ENCODE measurements at places on chromosomes 4 and X.
A peak's percentile ranks its signal among the peaks of the same experiment; 100 is the strongest.

DNA sequence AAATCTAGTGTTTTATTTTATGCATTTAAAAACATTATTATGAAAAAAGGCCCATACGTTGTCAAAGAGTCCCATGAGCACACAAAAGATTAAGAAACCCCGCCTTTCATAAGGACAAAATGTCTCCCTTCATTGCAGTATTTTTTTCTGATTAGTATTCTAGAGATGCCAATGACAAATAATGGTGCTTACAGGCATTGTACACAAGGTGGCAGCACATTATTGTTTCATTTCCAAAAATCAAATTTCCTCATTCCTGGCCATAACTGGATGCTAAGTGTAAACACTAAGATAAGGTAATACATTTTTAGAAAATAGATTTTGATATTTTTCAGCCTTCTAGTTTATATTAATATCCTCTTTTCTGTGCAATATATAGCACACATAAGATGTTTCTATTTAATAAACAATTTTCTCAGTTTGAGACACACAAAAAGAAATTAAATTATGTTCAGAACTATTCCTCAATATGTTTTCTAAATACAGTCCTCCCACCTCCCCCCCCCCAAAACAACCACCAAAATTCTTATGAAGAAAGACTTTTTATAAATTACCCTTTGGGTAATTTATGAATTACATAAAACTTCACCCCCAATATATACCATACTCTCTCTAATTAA is 47.7 kb downstream of the TIGD2 start:
- peak; percentile 40 for DNase-seq

DNA sequence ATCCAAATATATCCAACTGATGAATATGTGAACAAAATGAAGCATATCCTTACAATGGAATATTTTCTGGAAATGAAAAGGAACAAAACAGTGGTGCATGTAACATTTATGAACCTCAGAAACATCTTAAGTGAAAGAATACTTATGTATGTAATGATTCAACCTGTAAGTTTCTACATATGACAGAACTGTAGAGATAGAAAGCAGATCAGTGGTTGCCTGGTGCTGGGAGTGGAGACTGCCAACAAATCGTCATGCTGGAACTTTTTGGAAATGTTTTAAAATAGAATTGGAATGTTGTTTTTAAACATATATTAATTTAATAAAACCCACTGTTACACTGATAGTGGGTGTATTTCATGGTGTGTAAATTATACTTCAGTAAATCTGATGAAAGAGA is 667.5 kb downstream of the RAPGEF2 start:
- no peak for DNase-seq

DNA sequence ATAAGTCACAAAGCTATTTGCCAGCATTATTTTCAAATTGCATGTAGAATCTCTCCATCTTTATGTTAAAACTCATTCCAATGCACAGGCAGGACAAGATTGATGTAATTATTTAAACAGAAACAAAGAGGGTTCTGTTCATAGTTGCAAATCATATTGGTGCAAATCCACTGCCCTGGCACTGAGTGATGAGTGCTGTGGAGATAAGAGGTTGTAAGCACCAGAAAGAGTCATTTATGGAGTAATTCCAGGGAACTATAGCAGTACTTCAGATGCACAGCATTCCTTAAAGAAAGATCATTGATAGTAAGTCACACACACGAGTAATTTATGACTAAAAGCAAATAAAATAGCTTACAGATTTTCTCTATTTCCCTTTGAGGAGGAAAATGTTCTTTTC is 337.7 kb upstream of the CTSO start:
- no peak for DNase-seq

GRCh38 chrX:19358521-19358920 is 14.8 kb downstream of the PDHA1 start:
- no peak for DNase-seq

- no peak for DNase-seq
These were observed 185.2 kb downstream of the MAML3 start for GRCh38 chr4:139968831-139969230.

DNA sequence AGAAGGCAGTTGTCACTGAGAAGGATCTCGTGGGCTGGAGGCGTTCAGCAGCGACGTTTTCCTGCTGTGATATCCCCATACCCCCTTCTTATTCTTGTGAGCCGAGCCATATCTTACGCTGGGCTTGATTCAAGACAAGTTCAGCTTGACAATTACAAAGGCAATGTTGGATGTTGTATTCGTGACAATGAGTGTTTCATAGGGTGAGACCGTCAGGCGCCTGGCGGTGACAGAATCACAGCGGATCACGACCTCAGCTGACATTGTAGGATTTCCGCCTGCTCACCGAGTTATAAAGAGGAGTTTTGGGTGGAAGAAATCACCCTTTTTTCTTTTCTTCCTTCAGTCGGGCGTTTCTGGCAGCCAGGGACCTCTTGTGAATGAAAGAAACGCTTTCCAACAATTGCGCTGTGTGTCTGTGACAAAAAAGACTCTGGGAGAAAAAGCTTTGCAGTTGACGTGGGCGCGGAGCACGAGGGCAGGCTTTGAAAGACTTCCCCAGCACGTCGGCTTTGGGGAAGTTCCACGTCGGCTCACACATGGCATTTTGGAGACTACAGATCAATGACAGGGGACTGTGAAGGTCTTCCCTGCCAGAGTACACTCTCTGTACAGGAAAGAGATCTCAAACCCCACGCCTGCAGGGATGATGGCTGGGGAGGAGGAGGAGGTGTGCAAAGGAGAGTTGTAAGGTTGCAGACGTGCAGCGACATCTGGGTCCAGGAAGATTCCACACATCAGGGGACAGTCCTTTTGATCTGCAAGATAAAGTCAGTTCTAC is 135.4 kb downstream of the CRLF2 start:
- no peak for DNase-seq
